ENCODE measurements at places on chromosomes 13 and 19. TPM values are rescaled to one million over a fixed set of nuclear protein-coding genes. Genes with fewer than 3 reads are reported as not detected.

The ZNF547 gene
- 7.0 TPM for total RNA-seq

The LPAR2 gene
- 2.6 TPM for total RNA-seq

The ZNF610 gene
- 2.9 TPM for total RNA-seq

The BRCA2 gene
- 16.3 TPM for total RNA-seq

The COL5A3 gene
- total RNA-seq, result 5.0 TPM

Data from smooth muscle cell of trachea (primary cell).